ENCODE measurements at places on chromosomes 6 and 20.
A peak's percentile ranks its signal among the peaks of the same experiment; 100 is the strongest.

DNA sequence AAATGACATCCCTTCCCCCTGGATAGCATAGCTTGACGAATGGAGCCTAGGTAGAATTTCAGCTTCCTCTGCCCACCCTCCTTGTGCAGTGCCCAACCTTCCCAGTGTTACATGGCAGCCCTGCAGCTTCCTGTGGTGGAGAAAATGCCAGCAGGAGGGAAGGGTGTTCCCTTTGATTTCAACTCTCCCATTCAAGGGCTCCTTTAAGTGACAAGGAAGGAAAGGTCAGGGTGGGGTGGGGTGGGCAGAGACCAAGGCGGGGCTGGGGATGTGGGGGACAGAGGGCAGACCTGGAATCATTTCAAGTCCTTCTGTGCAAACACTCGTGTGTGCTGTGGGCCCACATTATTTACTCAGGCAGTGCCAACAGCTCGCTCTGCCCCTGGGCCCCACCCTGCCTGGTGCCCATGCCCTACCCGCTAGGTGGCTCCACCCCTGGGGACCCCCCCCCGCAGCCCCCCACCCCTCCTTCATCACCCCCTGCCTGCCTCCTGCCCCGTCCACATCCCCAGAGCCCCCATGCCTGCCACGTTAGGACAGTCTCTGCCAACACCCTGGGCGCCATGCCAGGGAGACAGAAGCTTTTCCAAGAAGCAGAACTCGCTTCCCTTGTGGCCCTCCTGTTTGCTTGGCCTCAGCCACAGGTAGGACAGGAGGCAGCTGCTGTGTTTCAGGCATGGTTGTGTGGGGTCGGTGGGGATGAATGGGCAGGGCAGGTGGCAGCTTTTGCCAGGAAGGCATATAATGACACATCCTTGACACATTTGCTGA is 9.4 kb downstream of the SPDEF start:
- DNase-seq = no peak

DNA sequence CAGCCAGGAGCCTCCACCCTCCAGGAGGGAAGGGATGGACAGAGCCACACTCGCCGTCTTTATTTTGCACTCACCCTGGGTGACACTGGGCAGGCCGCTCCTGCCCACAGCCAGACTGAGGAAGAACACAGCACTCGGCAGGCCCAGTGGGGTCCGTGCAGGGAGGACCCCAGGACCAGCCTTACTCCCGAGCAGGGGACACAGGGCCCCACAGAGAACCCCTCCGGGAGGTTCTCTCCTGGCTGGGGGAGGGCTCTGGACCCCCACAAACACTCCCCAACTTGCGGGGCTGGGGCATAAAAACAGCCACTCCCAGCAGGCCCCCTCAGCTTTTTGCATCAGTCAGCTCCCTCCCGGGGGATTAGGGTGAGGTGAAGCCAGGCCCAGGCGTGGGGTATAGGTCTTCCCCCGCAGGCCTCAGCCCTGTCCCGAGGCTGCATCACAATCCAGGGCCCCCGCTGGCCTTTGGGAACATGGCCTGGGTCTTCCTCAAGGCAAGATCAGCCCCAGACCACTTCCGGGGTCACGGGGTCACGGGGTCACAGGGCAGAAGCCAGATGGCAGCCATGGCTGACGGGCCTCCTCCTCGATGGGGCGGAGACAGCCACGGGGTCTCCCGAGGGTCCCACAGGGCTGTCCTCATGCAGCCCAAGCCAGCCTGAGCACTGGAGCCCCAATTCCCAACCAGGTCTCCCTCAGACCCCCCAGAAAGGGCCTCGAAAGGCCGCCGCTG is 3.2 kb downstream of the TNFRSF6B start:
- DNase-seq = no peak

GRCh38 chr6:138590796-138591709 is 91.8 kb upstream of the NHSL1 start:
- DNase-seq = peak; percentile 52

DNA sequence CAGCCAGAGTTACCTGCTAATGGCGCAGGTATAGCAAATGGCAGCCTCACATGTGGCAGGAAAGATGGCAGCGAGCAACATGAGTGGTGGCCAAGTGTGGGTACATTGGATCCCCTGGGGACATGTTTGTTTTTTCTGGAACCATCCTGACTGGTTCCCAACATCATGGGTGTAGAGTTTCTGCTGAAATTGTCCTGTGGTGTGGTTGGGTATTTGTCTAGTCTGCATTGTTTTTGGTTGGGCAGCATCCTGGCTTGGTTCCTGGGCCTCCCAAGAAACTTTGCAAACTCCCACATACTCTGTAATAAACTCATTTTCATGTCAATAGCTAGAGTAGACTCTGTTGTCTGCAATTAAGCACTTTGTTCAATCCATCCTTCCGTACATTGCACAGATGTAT is 282.6 kb downstream of the CDC5L start:
- DNase-seq = no peak

- no peak for DNase-seq
Observed at GRCh38 chr6:52155791-52156576, 30.2 kb upstream of the IL17A start.

DNA sequence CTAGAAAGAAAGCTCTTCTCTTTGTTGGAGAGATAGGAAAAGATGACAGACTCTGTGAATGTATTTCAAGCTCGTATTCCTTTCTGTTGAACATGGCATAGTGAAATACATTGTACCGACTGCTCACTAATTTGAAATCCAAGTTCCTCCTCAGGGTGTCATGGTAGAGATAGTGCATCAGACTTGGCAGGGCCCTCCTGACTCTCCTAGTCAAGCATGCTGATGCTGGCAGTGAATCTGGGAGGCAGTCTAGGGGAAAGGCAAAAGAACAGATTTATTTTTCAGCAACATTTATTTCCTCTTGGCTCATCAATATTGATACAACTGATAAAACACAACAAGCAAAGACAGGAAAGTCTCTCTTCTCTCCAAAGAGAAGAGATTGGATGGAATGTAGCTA is 356.3 kb upstream of the IRAK1BP1 start:
- DNase-seq = no peak

DNA sequence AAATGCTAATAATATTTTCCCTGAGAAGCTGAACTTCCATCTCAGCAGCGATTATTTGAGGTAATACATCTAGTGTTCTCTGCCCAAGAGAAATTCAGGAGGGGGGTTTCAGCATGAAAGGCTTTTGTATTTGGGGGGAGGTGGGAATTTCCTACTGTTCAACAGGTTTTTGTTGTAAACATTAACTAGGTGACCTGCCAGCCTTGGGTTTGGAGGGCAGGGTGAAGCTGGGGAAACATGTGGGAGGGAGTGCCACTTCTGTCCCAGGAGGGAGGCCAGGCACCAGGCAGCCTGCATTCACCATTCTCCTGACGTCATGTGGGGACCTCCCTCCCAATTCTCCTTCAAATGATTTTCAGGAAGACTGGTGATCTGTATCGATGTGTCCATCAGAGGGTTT is 37.7 kb upstream of the PKHD1 start:
- DNase-seq = no peak

GRCh38 chr20:4170621-4171537 is 155.5 kb upstream of the RNF24 start:
- no peak for DNase-seq

GRCh38 chr6:41494212-41495110 is 51.7 kb upstream of the FOXP4 start:
- DNase-seq = no peak

GRCh38 chr20:35264755-35265154 is 13.2 kb downstream of the MMP24OS start:
- no peak for DNase-seq

Measured in CD4-positive, alpha-beta T cell treated with Interleukin-2 at 100 ng/mL for 4 hours (primary cell).